ENCODE measurements at places on chromosomes 13 and 19. TPM values are rescaled to one million over a fixed set of nuclear protein-coding genes. Genes with fewer than 3 reads are reported as not detected.

GRCh38 chr13:98999639-98999952, 21.7 kb upstream of the DOCK9 start:
- no peak for DNase-seq

GRCh38 chr13:43270130-43270830, 246.9 kb downstream of the DNAJC15 start:
- DNase-seq: no peak

DNA sequence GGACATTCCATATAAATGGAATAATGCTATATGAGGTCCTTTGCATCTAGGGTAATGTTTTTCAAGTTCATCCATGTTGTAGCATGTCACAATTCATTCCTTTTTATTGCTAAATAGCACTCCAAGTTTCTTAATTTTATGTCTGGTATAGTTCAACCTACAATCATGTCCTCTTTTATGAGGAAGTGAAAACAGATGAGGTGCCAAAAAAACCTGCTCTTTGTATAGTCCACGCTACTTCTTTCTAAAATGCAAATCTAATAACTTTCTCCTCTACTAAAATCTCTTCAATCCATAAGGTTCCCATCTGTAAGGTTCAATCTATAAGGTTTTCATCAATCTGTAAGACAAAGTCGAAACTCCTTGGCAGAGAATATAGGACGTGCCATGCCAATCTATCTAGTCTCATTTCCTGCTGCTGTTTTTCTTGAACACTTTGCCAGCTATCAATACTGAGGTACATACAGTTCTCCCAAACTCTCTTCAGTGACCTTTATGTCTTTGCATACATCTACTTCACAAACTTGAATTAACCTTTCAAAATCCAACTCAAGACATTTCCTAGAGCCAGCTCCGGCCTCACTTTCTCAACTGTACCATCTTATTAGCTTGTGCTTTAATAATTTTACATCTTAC, 33.7 kb downstream of the INTS6 start:
- DNase-seq: no peak

DNA sequence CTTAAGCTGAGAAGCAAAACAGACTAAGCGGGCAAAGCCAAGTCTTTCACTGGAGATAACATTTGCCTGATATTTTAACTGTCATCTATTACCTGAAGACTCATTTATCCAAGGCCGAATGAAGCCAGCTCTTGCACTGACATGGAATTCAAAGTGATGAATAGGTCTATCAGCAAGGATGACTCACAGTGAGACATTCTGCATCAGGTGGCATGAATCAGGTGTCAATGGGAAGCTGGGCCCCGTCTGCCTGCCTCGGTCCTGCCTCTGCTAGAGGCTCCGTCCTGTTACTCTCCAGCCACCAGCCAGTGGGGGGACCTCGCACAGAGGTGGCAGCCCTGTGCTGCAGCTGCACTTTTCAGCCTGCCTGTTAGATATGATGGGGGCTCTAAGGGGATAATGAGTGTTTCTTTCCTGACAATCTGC, 23.5 kb downstream of the STARD13 start:
- DNase-seq: no peak

The PGLYRP2 gene
- total RNA-seq: not detected

- no peak for DNase-seq
Measured at GRCh38 chr19:14475251-14476073, at the start of gene PTGER1. Gene PTGER1 (minus strand): TSS chr19:14475354. CDS start chr19:14474320, 1,034 bp downstream.

The CRB3 gene
- 24.6 TPM for total RNA-seq

GRCh38 chr19:42178791-42179674, 38.4 kb downstream of the DEDD2 start:
- DNase-seq: peak; percentile 82

The CEBPA gene
- total RNA-seq: 3.0 TPM

Data from H1 (cell line).